ENCODE measurements at places on chromosomes 4 and X.
A peak's percentile ranks its signal among the peaks of the same experiment; 100 is the strongest.

- no peak for DNase-seq
Measured at GRCh38 chr4:132792310-132792709, 356.8 kb upstream of the PCDH10 start.

DNA sequence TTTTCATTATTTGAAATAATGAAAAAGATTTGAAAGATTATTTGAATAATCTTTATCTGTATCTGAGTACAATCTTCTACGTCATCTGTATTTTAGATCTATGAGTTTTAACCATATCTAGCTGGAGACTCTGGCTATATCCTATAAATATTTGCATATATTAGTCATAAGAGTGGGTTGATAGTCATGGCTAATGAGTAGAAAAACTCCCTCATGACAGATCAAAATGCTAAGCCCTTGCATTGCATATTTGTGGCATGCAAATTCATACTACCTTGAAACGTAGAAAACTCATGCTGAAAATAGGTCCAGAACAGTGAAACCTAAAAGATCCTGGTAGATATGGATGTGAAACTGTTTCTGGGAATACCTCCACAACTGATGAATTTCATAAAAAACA, 291.3 kb downstream of the GALNTL6 start:
- DNase-seq = no peak

GRCh38 chr4:52606726-52607125, 52.4 kb downstream of the USP46 start:
- no peak for DNase-seq

DNA sequence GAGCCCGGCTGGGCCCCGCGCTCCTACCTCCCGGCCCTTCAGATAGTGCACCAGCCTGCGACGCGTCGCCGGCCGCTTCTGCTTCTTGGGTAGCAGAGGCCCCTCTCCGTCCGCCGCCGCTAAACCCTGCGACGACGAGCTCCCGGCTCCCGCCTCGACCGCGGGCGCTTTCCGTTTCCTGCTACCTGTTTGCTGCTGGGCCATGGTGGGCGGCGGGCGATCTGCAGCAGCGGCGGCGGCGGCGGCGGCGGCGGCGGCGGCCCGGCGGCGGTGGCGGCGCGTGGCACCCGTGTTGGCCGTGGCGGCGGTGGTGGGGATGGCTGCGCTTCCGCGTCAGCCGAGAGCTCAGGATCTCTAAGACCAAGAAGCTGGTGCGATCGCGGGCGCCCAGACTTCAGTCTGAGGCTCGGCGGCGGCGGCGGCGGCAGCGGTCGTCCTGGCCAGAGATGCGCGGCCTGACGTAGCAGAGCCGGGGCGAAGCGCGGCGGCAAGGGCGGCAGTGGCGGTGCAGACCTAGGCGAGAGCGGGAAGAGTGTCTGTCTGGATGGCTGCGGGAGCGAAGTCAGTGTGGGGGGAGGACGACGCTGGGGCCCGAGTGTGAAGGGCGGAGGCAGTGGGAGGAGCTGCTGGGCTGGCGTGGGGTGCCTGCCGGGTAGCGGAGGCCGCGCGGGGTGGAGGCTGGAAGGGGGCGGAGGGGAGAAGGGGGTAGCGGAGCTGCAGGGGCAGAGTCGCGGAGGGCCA, at the start of gene DCAF12L2:
TSS of gene DCAF12L2 (minus strand) at position 569 of the 741 bp plus-strand sequence. CDS start at position 204, 365 bp downstream.
- no peak for DNase-seq

- no peak for DNase-seq
Measured at GRCh38 chrX:19836337-19836736, 51.1 kb downstream of the SH3KBP1 start.

DNA sequence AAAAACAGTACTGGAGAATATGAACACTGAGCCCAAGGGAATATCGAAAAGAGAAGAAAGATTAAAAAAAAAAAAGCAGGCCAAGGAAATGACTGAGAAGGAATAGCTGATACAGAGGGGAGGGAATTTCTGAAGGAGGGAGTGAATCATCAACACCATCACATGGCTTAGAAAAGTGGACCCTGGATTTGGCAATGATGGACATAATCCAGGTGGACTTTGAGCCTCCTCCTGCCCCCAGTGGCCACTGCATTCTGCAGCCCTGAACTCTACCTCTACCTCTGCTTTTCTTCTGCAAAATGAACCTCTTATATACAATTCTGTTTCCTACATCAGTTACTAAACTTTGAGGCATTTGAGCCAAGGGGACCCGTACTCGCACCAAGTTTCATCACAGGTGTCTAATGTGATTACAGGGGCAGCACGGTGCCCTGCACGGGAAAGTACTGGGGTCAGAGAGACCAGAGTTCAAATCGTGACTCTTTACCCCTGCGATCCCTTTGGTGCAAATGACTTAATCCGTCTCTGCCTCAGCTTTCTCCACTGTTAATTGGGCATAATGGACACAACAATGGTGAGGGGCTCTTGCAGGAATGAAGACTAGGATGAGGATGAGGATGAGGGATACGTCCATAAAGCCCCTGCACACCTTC, 1.1 kb downstream of the OCIAD2 start:
- no peak for DNase-seq

GRCh38 chr4:86014599-86014998, 345.3 kb downstream of the MAPK10 start:
- no peak for DNase-seq

DNA sequence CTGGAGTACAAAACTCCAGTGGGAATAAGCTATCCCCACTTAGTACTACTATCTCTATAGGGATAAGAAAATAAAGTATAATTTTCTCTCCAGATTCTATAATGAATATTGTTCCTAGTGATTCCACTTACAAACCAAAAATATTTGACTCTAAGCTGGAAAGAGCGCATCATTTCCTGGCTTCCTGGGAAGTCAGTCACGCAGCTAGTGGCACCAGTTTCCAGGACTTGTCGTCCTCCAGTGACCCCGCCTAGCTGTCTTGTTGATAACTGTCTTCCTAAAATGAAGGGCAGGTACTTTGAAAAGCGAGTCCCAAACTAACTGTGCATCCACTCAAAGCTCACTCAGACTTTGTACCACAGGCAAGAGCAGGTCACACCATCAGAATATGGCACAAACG, 39.3 kb downstream of the LNX1 start:
- DNase-seq = no peak

- no peak for DNase-seq
Measured at GRCh38 chrX:117610806-117611205, 505.8 kb downstream of the KLHL13 start.

DNA sequence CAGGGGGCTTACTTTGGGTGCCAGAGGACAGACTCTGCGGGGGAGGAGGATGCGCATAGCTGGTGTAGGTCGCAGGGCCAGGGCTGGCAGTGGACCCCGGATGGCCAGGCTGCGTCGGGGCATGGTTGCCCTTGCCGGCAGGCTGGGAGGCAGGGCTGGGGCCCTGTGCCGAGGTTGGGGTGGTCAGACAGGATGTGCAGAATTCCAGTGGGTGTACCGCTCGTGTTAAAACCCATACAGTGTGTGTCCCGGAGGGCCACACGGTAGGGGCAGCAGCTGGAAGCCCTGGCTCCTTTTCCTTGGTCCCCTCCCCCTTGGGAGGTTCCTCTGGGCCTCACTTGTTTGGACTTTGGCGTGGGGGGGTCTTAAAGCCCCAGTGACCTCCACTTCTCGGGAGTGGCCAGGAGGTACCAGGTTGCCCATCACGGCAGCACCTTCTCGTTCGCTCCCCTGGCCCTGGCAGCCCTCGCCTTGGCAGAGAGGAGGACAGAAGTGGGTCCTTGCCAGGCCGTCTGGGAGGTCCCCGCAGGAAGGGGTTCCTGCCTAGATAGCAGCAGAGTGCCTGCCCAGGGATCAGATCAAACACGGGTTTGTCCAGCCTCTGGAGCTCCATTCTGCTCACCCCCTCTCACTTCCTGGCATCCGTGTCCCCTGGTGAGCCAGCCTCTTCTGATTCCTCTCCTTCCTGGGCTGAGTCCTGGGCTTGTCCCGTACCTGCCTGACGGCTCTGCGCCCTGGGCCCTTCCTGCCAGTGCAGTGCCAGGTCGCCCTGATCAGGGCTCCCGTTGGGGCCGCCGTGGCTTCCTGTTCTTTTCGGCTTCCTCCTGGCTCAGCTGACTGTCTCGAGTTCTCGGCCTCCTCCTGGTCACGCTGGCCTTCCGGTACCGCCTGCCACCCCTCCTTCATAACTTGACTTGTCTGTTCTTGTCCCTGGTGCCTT, 56.7 kb upstream of the HGFAC start:
- DNase-seq = peak; percentile 33

- DNase-seq = peak; percentile 3
Measured at GRCh38 chr4:115537387-115537786, 424.0 kb upstream of the NDST4 start.

DNA sequence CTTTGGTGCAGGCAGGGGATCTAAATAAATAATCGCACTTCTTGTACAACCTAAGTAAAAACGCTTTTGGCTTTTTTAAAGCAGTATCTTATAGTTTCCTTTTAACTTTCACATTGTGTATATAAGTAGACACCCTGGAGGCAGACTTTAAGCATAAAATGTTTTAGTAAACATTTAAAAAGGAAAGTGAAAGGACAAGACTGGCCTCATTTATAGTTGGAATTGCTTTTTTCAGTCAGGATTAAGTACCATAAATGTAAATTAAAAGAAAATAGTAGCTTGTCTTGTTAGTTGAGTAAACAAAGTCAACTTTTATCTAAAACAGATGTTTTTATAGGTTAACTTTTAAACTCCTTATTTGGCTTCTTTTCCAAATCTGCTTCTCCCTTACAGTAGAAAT, 39.7 kb downstream of the PTPN13 start:
- DNase-seq = no peak

DNA sequence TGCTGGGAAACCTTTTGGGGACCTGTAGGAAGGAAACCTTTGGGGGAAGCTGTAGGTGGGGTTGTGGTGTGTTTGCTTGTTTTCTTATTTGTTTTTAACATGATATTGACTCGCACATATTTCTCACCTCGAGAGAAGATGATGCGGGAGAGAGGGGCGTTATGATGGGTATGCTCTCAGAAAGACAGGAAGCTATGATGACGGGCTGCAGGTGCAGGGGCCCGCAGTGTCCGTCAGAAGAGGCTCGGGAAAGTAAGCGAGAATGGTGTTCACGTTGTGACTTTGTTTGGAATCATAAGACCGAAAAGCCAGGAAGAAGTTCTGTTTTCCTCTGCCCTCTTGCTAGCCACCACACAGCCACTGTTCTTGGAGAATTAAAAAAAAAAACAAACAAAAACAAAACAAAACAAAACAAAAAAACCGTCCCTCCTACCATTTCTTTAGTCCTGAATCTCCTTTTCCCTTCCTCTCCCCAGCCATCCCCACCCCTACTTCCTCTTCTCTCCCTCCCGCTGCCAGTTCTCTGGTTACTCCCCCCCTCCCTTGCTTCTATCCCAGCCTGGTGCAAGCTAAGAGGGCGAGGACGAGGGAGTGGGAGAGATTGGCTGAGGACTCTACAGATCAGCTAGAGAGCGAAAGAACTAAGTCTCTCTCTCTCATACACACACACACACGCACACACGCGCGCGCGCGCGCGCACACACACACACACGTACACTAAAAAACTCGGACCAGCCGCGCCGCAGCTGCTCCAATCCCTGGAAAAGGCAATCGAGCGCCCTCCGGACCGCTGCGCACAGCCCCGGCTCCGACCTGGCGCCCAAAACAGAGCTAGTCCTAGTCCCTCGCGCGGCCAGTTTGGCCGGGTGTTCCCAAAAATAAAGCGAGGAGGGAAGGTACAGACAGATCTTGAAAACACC, at the start of gene BMP3:
TSS of gene BMP3 (plus strand) at position 648 of the 920 bp plus-strand sequence. CDS start 577 bp downstream, outside the sequence.
- no peak for DNase-seq

Data from hippocampal formation (tissue), 2 donors.